ENCODE measurements at places on chromosomes 6 and 20. TPM values are rescaled to one million over a fixed set of nuclear protein-coding genes. Genes with fewer than 3 reads are reported as not detected.

DNA sequence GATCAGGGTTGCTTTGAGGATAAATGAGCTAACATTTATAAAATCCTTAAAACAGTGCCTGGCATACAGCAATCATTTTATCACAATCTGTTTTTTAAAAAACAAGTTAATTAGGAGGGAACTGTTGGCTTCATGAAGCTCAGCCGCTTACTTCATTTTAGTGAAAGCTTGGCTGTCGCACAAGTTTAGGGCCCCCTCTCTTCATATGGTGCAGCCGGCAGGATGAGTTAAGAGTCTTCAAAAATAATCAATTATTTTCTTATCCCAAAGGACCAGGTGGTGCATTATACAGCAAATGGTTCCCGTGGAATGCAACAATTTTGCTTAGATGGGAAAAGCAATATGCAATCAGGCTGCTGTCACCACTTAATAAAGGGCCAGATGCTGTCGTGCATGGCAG lies 57.4 kb upstream of the PROKR2 start:
- no peak for DNase-seq

- DNase-seq = no peak
Observed at GRCh38 chr20:46277602-46278001, 30.7 kb downstream of the CDH22 start.

- DNase-seq = no peak
Observed at GRCh38 chr20:50295762-50296449, 105.3 kb downstream of the CEBPB start.

GRCh38 chr20:57800791-57801430 lies 91.1 kb upstream of the PMEPA1 start:
- DNase-seq = no peak

DNA sequence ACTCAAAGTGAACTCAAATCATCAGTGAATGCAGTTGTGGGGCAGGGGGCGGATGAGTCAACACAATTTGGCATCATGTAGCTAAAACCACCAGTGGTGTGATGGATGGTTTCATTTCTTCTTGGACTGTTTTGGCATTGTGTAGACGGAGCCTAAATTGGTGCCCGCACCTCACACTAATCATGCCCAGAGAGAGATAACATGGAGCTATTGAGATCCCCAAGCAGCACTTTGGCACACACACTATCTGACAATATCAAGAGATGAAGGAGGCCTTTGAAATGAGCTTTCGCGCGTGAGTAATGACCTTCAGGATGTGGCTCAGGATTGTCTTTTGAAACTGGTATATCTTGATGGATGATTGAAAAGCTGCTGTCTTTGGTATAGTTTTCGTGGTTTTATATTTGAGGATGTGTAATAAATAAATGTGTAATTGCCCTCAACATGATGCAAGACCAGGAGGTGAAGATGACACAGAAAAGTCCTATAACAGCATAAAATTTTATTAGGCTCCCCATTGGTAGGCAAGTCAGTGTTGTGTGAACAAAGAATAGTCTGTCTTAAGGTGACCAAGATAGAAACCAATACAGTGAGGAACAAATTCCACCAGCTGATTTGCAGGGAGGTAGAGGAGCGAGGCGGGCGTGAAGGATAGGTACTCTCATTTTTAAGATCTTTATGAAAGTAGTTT lies 174.2 kb downstream of the TSHZ2 start:
- no peak for DNase-seq

- no peak for DNase-seq
Observed at GRCh38 chr6:15331143-15331542, 85.3 kb downstream of the JARID2 start.

DNA sequence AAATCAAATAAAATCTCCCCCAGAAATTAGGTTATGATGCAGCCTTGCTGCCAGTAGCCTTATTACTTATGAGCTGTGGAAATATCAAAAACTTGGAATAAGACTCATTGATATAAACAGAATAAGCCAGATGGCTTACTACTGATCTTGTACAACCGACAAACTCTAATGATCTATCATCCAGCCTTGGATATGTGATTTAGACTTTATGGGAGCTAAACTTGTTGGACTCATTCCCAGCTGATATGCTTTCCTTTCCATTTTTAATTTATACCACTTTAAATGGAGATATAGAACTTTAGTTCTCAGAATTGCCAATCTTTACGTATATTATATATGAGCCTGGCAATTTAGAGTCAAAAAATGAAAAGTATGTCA lies 5.0 kb downstream of the UST start:
- DNase-seq = no peak

DNA sequence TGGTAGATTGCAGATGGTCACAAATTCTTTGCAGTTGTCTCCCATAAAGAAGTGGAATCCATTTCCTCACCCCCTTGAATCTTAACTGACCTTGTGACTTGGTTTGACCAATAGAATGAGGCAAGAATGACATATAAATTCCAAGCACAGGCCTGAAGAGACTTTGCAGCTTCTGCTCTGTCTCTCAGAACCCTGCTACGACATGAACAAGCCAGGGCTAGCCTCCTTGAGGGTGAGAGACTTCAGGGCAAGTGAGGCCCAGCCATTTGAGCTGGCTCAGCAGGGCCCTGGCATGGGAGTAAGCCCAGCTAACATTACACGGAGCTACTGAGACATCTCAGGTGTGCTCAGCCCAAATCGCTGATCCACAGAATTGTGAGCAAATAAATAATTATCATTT lies 216.3 kb upstream of the MAN1A1 start:
- DNase-seq = no peak

DNA sequence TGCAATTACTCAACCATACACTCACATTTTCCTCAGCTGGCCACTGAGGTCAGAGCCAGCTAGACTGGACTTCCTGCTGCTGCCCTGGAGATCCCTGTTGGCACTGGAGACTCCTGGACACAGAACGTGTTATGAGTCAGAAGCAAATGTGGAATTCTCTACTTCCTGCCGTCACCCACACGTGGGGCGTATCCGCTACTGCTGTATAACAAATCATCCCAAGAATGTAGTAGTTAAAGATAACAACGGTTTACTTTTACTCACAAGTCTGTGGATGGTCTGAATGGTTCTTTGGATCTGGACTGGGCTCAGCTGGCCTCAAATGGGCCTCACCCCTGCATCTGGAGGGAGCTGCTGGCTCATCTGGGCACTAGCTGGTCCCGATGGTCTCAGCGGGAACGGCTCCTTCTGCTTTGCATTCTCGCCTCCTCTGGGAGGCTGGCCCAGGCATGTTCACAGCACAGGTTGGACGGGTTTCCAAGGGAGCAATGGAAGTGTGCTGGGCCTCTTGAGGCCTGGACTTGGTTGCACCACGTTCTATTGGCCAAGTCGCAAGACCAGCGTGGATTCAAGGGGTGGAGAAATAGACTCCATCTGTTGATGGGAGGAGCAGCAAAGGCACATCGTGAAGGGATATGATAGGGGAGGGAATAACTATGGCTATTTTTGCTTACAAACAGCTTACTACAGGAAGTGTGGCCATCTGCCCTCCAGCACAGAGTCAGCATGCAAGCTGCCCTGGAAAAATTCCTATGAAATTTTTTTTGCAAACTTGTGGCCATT lies 118.5 kb downstream of the SNX5 start:
- peak; percentile 88 for DNase-seq

- DNase-seq = no peak
Observed at GRCh38 chr6:36263390-36264000, 6.4 kb upstream of the PNPLA1 start.

- no peak for DNase-seq
Observed at GRCh38 chr6:163183806-163184205, 230.7 kb upstream of the QKI start.

- no peak for DNase-seq
Observed at GRCh38 chr6:139135578-139136545, 982 bp downstream of the HECA start.

GRCh38 chr6:158666628-158667359 lies 16.9 kb downstream of the SYTL3 start:
- no peak for DNase-seq

GRCh38 chr20:23151885-23152284 lies 65.8 kb upstream of the CD93 start:
- no peak for DNase-seq

DNA sequence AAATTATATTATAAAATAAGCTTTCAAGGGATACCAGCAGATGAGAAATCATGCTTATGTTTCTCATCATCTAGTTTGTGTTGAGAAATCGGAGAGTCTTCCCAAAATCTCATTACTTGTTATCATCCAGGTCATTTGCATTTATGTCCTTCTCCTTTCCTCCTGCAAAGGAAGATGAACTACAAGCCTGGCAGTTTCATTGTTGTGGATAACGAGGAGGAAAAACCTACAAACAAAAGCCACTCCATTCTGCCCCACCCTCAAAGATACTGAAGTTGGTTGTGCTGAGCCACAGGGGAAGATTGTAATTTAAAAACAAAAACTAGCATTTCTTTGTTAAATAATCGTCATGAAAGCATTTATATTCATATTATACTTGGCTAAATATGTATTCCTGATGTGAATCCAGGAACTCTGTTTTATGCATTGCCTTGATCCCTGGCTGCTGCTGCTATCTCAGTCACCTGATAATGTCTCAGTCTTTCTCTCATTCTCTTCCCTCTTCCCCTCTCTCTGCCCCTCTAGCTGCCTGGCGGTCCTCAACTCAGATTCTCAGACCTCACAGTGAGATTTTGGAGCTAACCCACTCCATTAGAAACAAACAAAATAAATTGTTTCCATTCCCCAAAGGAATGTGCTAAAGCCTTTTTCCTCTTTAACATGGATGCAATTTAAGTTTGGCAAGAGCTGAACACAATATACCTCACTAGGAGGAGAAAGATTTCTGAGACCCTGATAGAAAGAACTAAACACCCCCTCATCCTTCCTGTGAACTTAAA lies 185.3 kb downstream of the ADAT2 start:
- no peak for DNase-seq

DNA sequence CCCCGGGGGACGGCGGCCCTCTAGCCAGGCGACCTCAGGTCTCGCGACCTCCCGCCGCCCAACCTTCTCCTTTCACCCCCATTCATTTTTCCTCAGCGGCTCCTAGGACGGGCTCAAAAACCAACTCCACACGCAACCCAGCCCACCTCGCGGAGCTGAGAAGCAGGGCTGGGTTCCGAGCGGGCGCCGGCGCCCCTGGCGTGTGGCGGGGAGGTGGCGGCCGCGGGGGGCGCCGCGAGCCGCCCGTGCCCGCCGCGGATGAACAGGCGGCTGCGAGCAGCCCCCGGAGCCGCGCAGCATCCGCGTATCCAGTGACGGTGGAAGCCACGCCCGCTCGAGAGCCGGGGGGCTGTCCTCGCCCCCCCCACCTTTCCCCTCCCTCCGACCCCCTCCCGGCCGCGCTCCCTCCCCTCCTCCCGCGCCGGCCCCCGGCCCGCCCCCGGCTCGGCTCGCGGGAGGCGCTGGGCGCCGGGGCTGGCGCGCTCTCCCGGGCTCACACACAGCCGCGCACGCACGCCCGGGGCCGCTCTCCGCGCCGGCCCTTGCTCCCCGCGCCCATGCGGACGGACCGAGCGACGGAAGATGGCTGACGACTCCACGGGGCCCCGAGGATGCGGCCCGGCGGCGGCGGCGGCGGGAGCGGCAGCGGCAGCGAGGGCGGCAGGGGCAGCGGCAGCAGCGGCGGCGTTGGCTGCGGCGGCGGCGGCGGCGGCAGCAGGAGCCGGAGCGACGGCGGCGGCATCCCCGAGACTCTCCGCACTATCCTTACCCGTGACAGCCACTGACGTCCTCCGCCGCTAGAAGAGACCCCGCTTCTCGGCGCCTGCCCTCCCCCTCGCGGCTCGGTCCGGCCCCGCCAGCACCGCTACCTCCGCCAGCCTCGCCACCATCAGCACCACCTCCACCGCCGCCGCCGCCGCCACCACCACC lies at the start of gene SOBP:
SOBP (plus strand) TSS at position 482 of the 930 bp plus-strand sequence. CDS start 500 bp downstream, outside the sequence.
- DNase-seq = no peak

DNA sequence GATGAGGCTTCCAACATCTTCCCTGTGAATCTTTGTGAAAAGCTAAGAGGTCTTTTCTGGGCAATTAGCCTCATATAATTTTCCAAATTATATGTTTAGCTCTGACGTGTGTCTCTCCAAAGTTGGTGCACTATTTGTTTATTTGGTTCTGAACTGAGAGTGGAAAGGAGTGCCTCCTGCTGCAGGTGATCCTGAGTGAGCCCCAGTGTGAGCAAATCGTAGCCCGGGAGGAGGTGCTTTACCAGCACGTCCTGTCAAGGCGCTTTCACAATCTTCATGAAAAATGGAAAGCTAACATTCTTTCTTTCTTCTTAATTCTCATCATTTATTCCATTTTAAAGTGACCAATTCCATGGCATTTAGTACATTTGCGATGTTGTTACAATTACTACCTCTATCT lies 231.9 kb downstream of the BMP2 start:
- DNase-seq = no peak

DNA sequence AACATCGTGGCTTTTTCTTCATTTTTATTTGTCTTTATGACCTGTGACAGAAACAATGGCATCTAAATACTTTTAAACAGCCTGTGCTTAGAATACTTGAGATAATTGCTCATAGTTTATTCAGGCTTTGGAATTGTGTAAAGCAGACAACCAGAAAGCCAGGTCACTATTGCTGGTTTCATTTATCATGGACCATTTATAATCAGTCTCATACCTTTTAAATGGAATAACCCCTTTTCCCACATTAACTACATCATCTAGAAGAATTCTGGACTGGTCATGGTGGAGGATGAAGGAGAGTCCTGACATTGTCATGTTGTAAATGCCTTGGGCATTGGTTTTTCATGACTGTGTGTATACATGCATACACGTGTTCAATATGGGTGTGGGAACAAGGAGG lies 661.5 kb downstream of the EPM2A start:
- DNase-seq = no peak

GRCh38 chr6:21441386-21441785 lies 152.2 kb upstream of the SOX4 start:
- no peak for DNase-seq

- no peak for DNase-seq
Observed at GRCh38 chr6:4840169-4840568, 64.0 kb downstream of the CDYL start.

DNA sequence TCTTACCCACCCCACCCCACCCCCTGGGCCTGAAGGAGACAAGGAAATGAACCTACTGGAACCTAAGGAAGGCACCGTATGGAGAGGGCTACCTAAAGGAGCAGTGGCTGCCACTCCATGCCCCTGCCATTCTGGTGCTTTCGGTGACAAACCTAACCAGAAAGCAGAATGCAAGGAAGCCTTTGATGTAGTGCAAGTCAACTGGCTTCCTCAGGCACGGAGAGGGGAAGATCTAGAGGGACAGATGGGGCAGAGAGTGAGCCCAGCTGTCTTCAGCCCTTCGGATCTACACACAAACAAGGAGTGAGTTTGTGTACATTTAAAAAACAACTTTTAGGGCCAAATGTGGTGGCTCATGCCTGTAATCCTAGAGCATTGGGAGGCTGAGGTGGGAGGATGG lies 39.5 kb downstream of the PPP1R16B start:
- DNase-seq = no peak

- no peak for DNase-seq
Observed at GRCh38 chr6:104710543-104711335, 149.0 kb downstream of the HACE1 start.

Gene ZC3H12D
- 0.03 TPM for polyA plus RNA-seq

Gene LY6G5C
- 0.95 TPM for polyA plus RNA-seq

Gene TXLNB
- 0.03 TPM for polyA plus RNA-seq

Gene SDC4
- 140 TPM for polyA plus RNA-seq

Gene CDSN
- 4.0 TPM for polyA plus RNA-seq

Gene HUS1B
- polyA plus RNA-seq = 0.12 TPM

Gene DCBLD1
- 21.0 TPM for polyA plus RNA-seq

Gene ASIP
- polyA plus RNA-seq = not detected

Gene TRMT11
- 23.0 TPM for polyA plus RNA-seq
